Caki2 (cell line): ENCODE measurements at places on chromosomes 3 and 15.
A peak's percentile ranks its signal among the peaks of the same experiment; 100 is the strongest.

DNA sequence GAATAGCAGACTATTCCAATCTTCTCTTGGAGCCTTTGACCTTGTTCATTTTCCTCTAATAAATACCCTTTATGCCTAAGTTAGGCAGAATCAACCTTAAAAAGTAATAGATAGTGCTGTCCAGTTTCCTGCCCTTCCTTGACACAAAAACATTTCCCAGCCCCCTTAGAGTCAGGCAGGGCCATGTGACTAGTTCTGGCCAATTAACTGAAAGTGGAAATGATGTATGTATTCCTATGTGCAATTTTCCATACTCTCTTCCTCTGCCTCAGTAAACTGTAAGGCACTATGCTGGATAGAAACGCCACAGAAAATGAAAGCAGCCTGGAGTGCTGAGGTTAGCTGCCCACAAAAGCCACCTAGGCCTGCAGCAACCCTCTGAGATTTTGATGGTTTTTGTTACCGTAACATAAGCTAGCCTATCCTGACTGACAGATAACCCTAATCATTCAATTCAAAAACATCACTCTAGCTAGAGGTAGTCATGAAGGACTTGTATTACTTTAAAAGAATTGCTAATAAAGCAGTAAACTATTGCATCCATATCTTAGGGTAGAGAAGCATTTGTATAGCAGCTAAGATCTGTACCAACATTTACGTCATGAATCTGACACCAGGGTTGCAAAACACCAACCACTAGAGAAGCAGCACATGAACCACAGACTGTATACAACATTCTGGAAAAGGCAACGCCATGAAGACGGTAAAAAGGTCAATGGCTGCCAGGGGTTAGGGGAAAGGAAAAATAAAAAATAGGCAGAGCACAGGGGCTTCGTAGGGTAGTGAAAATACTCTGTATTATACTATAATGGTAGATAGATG, 112.9 kb downstream of the ULK4 start:
- no peak for DNase-seq

DNA sequence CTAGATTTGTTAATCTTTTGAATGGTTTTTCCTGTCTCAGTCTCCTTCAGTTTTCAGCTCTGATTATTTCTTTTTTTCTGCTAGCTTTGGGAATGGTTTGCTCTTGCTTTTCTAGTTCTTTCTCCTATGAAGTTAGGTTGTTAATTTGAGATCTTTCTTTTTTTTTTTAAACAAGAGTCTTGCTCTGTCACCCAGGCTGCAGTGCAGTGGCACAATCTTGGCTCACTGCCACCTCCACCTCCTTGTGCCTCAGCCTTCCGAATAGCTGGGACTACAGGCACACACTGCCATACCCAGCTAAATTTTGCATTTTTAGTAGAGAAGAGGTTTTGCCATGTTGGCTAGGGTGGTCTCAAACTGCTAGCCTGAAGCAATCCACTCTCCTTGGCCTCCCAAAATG, 56.7 kb downstream of the UQCC5 start:
- DNase-seq = no peak

- no peak for DNase-seq
Measured at GRCh38 chr3:16186086-16186485, 11.6 kb downstream of the GALNT15 start.

DNA sequence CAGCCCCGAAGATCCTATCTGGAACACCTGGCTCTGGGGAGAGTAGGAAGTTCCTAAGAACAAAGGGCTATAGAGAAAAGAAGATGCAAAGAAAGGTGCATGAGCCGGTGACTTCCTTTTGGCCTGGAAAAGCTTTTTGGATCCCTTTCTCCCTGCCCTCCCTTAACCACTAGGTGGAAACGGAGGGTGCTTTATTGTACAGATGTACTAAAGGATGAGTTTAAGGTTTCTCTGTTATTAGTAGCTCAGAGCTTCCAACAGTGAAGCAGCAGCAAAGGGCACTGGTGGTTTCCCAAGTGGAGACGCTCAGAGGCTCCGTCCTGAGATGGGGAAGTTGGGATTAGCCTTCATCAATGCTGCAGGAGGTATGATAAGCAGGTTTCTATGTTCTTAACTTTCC, 5.9 kb upstream of the ADGRG7 start:
- peak; percentile 55 for DNase-seq

DNA sequence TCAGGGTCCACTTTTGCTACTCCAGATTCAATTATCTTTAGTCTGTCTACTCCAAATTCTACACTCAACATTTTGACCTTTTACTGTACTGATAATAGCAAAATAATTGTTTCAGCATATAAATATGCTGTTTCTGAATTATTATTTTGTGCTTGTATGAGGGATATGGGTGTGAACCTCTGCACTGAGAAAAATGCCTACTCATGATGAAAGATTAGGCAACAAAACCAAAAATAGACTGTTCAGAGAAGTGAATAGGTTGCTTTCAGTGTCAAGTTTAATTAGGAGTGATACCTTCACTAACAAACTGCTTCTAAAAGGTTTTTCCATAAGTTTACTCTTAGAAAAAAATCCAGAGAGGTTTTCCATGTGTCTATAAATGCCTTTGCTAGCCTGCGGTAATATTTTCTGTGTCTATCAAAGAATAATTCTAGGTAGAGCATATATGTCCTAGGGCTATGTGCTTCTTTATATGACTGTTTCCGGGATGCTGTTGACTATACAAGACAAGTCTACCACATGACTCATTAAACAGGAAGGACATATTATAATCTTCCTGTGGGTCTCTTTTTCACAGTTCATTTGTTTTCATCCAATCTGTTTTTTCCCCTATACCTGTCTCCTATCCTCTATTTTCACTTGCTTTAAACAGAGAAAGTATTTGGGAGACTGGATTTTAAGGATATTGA, 218.5 kb upstream of the TTC14 start:
- DNase-seq = no peak

- no peak for DNase-seq
Measured at GRCh38 chr3:191260431-191261303, 61.6 kb downstream of the OSTN start.

- peak; percentile 37 for DNase-seq
Measured at GRCh38 chr15:37891766-37892368, 42.6 kb upstream of the TMCO5A start.

- no peak for DNase-seq
Measured at GRCh38 chr15:101437618-101438481, 51.7 kb downstream of the PCSK6 start.

DNA sequence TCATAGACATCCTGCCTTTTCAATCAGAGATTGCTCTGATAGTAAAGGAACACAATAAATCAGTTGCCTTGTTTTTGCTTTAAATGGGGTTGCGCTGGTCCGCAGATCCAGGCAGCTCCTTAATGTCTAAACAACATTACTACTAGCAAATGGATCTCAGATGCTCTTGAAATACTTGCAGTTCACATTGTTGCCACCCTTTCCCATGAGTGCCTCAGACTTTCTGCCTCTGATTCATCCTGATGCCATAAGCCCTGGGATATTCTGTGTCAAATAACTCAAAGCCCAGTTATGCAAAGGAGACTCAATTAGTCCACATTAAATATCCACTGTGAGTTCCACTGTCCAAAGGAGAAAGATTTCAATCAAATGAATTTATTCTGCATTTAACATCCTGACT, 196.7 kb downstream of the PLCH1 start:
- peak; percentile 40 for DNase-seq

GRCh38 chr3:127646501-127647046, 17.6 kb downstream of the PODXL2 start:
- no peak for DNase-seq

GRCh38 chr3:122677216-122677615, 3.4 kb upstream of the PARP14 start:
- no peak for DNase-seq

DNA sequence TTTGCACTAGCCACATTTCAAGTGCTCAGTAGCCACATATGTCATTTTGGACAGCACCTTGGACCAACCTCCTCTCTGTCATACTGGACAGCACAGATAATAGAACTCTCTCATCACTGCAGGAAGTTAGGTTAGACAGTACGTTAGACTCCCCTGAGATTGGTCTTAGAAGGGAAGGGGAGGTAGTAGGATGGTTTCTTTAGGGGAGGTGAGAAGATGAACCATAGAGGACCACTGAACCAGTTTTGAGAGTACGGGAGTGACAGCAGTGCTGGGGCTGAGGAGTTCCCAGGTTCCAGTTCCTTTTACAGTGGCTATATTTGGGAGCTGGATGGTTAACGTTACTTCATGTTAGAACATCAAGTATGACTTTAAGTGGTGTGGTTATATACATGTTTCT, 7.8 kb downstream of the LRCH3 start:
- no peak for DNase-seq

GRCh38 chr15:34620814-34621213, 37.4 kb upstream of the GOLGA8B start:
- no peak for DNase-seq

GRCh38 chr3:183428447-183429211, at the start of gene MCF2L2:
MCF2L2 (minus strand) TSS chr3:183428619; CDS start chr3:183427977, 642 bp downstream.
- peak; percentile 55 for DNase-seq

DNA sequence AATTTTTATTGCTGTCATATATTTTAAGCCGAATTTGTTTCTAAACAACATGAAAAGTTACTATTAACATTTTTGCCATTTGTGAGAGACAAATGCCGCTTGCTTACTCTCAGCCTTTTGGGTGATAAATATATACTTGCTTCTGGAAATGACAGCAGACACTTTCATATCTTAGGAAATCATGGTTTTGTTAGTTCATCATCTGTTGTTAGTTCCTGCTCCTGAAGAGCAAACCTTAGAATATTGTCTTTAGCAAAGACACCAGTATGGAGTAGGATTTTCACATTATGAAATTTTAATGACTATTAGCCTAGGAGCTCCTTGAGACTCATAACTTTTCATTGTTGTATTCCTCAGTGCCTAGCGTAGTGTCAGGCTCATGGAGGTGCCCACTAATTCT, 36.0 kb downstream of the RAB8B start:
- no peak for DNase-seq

DNA sequence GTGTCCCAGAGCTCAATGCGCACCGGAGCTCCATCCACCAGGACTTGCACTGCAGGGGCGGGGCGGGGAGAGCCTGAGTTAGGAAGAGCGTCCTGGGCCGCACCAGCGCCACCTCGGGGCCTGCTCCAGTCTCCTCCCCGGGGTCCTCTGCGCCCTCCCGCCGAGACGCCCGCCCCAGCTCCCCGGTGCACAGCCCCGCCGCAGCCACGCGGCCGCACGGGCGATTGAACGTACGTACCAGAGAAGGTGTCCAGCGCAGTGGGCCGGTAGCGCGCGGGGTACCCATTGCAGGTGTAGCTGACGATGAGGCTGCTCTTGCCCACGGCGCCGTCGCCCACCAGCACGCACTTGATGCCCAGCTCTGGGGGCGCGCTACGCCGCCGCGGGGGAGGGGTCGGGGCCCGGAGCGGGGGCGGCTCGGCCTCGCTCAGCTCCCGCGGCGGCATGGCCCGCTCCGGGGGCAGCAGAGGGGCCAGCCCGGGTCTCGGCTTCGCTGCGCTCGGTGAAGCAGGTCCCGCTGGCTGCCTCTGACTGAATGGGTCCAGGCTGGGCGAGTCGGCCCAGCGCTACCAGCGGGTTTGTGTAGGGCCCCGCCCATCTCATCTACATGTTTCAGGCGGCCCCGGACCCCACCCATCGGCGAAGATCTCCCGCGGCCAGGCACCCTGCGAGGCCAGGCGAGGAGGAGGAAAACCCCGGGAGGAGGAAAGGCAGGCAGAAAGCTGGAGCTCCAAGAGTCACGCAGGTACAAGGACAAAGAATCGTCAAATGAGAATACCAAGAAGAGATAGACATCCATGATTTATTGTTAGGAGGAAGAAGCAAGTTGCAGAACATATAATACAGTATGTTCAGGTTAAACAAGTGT, at the start of gene RHOV:
RHOV (minus strand) TSS at position 541 of the 868 bp plus-strand sequence; CDS start at position 446, 95 bp downstream.
- DNase-seq = peak; percentile 63

GRCh38 chr3:55827786-55828185, 340.7 kb upstream of the WNT5A start:
- no peak for DNase-seq
